ENCODE measurements at places on chromosomes 4 and X. TPM values are rescaled to one million over a fixed set of nuclear protein-coding genes. Genes with fewer than 3 reads are reported as not detected.

DNA sequence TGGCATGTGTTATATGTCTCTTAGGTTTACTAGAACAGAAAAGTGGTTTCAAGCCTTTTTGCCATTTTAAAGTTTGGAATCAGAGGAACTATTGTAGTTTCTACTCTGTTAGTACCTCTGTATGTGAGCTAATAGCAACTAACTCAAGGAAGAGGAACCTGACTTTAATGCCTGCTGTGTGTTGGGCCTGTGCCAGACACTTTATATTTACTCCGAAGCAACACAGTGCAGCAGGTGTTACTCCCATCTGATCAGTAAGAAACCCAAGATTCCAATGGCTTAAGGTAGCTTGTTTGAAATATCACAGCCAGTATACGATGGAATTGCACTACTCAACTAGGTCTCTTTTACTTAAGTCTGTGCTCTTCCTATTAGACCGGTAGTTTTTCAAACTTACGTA, 79.2 kb downstream of the USP9X start:
- DNase-seq = no peak

DNA sequence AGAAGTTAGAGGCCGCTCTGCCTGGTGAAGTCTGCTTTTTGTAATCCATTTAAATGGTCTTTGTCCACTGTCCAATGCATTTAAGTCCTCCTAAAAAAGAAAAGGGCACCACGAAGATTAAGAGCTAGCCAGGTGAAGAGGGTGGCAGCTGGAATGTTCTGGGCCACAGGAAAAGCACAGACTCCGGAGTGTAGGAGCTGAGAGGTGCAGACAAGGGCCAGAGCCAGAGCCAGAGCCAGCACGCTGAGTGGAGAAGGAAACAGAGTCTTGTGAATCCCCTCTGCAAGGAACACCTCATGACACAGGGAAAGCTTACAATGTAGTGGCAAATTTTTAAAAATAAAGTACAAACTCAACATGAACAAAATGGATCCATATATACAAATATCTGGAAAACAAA, 83.6 kb downstream of the TSPAN5 start:
- no peak for DNase-seq

The FAT4 gene
- total RNA-seq = 1.4 TPM

DNA sequence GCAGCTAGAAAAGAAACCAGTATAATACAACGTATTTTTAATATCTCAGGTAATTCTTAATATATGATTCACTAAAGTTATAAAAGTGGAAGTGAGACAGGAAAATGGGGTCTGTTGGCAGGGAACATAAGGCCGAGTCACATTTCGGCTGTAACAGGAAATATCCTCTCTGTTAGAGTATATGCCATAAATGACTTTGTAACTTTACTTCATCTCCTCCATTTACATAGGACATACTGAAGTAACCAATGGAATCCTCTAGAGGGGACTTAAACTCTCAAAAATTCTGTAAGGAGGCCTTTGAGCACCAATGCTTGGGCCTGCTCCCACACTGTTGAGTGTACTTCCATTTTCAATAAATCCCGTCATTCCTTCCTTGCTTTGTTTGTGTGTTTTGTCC, 71.3 kb downstream of the ANKRD17 start:
- DNase-seq = no peak

DNA sequence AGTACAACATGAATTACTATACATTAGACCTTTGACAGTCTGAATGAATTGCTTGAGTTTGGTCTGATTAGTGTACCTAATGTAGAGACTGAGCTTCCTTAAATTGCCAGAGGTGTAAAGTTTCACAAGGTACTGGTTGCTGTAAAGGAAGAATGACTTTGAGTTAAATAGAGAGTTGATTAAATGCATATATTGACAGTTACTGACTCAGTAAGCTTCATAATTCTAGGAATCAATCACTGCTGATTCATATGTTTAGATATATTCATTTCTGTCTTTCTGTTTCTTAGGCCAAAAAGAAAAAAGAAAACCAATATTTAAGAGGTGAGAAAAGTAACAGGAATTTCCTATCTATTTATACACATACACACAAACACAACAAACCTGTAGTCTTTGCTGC, 16.2 kb upstream of the ART3 start:
- DNase-seq = no peak

DNA sequence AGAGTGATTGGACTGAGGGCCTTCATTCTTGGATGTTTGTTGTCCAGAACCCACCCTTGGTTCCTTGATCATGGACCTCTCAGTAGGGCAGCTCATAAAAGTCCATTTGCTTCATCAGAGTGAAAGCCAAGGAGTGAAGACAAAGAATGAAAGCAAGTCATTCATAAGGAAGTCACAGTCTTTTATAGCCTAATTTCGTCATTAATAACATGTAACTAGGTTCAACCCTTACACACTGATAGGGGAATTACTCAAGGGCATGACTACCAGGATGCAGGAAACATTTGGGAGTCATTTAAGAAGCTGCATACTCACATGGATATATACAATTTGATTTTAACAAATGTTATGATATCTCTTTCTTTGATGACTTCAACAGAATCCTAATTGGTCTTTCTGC, 95.2 kb downstream of the RPA4 start:
- DNase-seq = no peak

The PNMA6F gene
- total RNA-seq = not detected

DNA sequence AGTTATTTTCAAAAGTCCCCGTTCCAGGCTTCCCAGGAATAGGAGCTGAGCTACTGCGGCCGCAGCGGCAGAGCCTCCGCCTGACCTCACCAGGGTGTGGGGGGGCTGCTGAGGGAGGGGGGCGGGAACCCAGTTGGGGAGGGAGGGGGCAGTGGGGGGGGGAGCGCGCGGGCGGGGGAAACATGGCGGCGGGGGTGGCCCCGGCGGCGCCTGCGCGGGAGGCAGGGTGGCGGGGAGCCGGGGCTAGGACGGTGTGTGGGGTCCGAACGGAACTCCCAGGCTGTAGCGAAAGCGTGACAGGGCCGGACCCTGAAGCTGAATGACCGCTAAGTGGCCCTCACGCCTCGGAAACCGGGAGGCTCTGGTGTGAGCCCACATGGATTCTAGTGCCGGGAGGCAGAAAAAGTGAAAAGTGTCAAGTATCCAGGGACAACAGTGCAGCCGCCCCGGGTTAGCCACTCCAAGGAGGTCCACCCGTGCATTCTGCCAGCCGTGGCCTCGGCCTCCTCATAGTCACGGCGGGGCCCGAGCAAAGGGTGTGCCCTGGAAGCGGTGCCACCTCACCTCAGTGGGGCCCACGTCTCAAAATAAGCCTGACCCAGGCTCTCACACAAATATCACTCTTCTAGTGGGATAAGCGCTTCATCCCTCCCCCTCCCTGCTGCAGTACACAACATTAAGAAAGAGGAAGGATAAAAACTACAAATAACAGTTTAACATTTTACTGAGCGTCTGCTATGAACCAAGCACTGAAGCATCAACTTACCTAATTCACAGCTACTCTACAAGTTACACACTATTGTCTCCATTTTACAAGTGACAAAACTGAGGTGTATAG, at the start of gene KLHL13:
Gene KLHL13, minus strand, starts transcription at position 98 of the 838 bp plus-strand sequence. CDS start 88,337 bp downstream, outside the sequence.
- DNase-seq = no peak

The ZMAT1 gene
- not detected for total RNA-seq

DNA sequence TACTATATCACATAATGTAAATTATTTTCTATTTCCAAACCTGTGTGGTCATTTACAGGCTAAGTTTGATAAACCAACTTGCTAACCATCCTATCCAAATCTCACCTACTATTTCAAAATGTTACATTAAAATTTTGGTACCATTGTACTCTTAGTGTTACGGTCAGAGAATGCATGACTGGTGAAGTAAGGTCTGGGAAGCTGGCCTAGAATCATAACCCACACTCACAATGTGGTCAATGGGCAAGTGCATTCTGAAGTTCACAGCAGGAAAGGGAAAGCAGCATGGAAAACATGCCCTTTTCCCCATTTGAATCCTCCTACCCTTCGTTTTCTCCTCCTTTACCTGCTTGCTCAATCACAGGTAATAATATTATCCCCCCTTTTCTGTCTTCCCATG, 54.4 kb downstream of the PPP3CA start:
- DNase-seq = no peak

DNA sequence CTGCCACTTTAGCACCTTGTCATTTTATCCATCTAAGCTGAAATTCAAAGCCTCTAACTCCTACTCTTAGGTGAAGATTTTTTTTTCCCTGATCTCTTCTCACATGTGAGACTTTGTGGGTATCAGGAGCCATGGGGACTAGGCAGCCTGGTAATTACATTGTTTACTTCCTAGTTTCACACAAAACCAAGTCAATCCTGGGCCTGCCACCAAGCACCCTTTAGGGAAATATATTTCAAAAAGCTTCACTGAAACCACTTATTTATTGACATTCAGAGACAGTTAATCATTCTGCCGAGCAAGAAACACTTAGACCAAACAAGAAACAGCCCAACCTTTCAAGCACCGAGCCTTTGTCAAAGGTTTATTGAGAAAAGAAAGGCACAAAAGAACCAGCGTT, 200.0 kb downstream of the RELL1 start:
- no peak for DNase-seq

Measured in foreskin keratinocyte (primary cell).